ENCODE measurements at places on chromosomes 11 and 22.

- DNase-seq = no peak
Measured at GRCh38 chr22:49062155-49062801, 765.4 kb downstream of the BRD1 start.

DNA sequence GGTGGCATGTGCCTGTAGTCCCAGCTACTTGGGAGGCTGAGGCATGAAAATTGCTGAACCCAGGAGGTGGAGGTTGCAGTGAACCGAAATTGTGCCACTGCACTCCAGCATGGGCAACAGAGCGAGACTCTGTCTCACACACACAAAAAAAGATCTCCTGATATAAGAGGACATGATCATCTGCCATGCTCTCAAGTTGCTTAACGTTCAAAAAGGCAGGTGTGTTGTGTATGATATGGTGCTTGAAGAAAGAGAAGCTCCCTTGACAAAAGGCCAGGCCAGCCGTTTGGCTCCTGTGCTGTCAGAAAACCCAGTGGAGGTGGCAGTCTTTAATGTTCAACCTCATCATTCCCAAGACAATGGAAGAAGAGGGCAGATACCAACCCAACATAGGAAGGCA is 117.3 kb upstream of the PLET1 start:
- DNase-seq = no peak

DNA sequence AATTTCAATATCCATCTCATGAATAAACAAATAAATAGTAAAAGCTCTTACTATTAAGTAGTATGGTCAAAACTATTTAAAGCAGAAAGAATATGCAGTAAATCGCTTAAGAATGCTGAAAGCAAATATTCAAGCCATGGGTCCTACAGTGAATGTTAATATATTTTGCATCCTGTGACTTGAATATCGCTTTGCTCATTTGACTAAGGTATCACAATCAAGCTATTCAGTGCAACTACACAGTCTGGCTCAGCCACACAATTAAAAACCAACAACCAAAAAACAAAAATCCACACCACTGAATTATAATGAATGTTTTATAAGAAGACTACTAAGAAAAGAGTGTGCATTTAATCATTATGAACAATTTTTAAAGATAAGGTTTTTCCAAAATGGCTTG is 45.3 kb downstream of the RAB6A start:
- no peak for DNase-seq

GRCh38 chr11:14502039-14502438 is 2.4 kb upstream of the COPB1 start:
- DNase-seq = no peak

GRCh38 chr11:29300420-29300819 is 716.4 kb downstream of the KCNA4 start:
- DNase-seq = no peak

DNA sequence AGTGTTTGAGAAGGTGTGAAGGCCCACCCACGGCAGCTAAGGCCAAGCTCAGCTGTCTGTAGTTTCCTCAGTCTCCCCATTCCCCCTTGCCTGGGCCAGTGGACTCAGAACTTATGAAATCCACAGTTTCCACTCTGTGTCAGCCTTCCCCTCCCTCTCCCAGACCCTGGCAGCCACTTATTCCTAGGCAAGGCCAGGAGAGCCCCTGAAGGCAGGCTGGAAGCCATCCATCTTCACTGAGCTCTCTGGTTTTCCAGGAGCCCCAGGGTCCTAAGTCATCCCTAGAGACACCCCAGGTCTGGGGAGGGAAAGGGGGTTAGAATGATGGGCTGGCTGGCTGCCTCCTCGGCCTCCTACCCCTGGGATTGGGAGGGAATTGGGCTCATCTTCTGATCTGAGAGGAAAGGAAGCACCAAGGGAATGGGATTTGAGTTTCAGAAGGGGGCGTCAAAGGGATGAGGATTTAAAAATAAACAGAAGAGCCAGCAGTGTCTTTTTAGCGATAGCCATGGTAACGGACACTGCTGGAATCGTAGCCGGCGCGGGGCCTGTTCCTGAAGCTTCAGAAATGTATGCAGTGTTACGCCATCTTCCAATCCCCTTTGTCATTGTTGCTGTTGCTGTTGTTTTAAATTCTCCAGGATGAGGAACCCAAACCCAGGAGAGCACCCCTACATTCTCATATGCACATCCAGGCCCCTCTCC is 561.1 kb upstream of the CADM1 start:
- DNase-seq = no peak
